ENCODE measurements at places on chromosomes 4 and X.

DNA sequence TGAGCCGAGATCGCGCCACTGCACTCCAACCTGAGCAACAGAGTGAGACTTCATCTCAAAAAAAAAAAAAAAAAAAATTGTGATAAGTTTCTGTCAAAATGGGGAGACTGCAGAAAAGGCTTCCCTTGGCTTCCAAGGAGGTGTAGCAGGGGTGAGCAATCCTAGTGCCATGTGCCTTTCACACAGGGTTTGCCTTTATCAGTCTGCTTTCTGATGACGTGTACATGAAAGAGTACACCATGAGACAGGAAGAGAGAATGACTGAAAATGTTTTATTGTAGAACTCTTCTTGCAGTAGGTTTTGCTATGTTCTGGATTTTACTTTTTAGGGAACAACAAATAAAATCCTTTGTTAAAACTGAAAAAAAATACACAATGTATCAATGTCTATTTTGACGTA lies 23.4 kb upstream of the ZFP42 start:
- DNase-seq = no peak

GRCh38 chr4:168691631-168692369 lies 194.9 kb downstream of the PALLD start:
- no peak for DNase-seq

- no peak for DNase-seq
Measured at GRCh38 chr4:177427192-177427591, 15.0 kb downstream of the AGA start.

- no peak for DNase-seq
Measured at GRCh38 chr4:3311095-3311372, 18.2 kb downstream of the RGS12 start.

- no peak for DNase-seq
Measured at GRCh38 chr4:787561-787981, 38.4 kb downstream of the CPLX1 start.

DNA sequence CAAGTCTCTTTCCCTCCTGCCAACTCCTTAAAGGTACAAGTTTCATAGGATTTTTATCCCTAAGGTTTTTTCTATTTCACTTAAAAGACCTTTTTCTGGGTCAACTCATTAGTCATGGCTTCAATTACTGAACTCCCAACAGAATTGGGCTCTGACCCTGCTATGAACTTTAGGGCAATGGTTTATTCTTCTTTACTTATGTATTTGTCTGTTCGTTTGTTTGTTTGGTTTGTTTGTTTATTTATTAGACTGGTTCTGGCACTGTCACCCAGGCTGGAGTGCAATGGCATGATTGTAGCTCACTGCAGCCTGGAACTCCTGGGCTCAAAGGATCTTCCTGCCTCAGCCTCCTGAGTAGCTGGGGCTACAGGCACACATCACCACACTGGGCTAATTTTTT lies 5.9 kb upstream of the NOCT start:
- DNase-seq = no peak

- no peak for DNase-seq
Measured at GRCh38 chrX:49878128-49878833, 1.0 kb upstream of the USP27X start.

DNA sequence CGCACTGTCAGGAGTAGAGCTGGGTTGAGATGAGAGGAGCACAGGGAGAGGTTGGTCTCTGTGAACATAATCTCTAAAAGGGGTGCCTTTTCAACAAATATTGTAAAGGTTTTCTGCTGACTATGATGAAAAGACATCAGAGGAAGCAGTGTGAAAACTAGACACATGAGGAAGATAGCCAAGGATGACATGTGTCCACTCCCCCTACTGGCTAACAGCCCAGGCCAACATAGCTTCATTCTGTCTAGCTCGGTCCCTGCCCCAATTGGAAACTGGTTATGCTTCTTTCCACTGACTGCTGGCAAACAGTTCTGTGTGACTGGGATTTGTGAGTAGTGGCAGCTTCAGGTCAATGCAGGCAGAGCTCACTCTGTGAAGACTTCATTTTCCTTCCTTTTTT lies 115.4 kb upstream of the ESX1 start:
- DNase-seq = no peak

GRCh38 chrX:154443992-154444754 lies at the start of gene FAM50A:
TSS of gene FAM50A (plus strand) at chrX:154444141. CDS start at chrX:154444236, 95 bp downstream.
- DNase-seq = peak; percentile 42

- DNase-seq = no peak
Measured at GRCh38 chr4:177487977-177488376, 45.7 kb upstream of the AGA start.

- DNase-seq = peak; percentile 47
Measured at GRCh38 chr4:143701365-143701764, 890 bp upstream of the FREM3 start.

- DNase-seq = no peak
Measured at GRCh38 chrX:20681683-20682082, 415.0 kb upstream of the RPS6KA3 start.

DNA sequence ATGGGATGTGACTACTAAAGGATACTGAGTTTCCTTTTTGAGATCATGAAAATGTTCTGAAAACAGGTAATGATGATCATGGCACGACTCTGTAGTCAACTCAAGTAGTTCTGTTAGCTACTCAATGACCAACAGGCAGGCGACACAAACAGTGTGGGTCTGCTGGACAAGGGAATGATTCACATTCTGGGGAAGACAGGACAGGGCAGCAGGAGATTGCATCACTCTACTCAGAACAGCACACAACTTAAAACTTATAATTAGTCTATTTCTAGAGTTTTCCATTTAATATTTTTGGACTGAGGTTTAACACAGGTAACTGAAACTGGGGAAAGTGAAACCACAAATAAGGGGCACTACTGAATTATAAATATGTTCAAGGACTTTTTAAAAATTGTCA lies 365.2 kb downstream of the PRDM5 start:
- no peak for DNase-seq

GRCh38 chrX:72245461-72246089 lies 6.7 kb upstream of the ERCC6L start:
- DNase-seq = peak; percentile 29

GRCh38 chr4:8913858-8914460 lies 42.3 kb upstream of the HMX1 start:
- DNase-seq = no peak

- no peak for DNase-seq
Measured at GRCh38 chrX:110394651-110395050, 36.0 kb downstream of the RTL9 start.

GRCh38 chr4:145528601-145529000 lies 46.9 kb downstream of the SMAD1 start:
- no peak for DNase-seq

GRCh38 chr4:152935143-152935542 lies 980 bp upstream of the FHDC1 start:
- DNase-seq = peak; percentile 49

DNA sequence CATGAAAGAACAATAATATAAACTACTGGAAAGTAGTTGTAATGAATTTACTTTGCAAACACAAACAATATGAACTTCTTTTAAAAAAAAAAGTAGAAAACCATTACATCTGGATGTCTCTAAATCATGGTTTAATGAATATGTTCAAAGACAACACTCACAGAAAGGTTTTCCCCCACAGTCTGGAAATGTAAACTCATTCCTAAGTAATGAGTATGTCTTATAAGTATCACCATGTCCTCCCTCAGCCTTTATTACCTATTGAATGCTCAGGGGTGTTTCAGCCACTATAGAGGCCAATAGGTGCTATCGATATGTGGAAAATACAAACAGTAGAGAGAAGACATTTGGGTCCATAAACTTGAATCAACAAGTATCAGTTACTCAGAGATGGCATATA lies 186.7 kb downstream of the PALLD start:
- no peak for DNase-seq

GRCh38 chr4:122686691-122687090 lies 45.8 kb upstream of the BBS12 start:
- no peak for DNase-seq

- DNase-seq = no peak
Measured at GRCh38 chrX:49618574-49618973, 19.8 kb downstream of the GAGE1 start.

- DNase-seq = no peak
Measured at GRCh38 chr4:56630876-56631666, 50.0 kb downstream of the HOPX start.

- no peak for DNase-seq
Measured at GRCh38 chrX:125654501-125654900, 334.8 kb downstream of the TEX13C start.

All from common myeloid progenitor, CD34-positive (primary cell).